ENCODE measurements at places on chromosomes 5 and 9. TPM values are rescaled to one million over a fixed set of nuclear protein-coding genes. Genes with fewer than 3 reads are reported as not detected.

GRCh38 chr5:42994246-42994554 is 45.9 kb downstream of the ANXA2R start:
- no peak for DNase-seq

GRCh38 chr9:15873573-15874177 is 320.8 kb downstream of the CCDC171 start:
- DNase-seq: no peak

DNA sequence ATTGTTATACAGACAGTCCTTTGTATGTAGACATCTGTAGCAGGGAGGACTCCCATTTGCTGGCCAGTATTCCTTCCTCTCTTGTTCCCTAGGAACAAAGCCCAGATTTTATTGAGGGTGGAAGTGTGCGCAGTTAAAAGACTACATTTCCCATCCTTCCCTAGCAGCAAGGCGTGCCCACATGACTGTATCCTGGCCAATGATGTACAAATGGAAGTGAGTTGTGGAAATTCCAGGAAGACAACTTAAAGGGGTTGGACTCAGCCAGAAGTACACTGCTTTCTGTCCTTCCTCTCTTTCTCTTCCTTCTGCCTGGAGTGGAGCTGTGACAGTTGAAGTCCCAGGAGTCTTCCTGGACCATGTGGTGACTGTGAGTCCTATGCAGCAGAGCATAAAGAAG is 89.0 kb downstream of the HRH2 start:
- DNase-seq: no peak

SOX30 gene
- total RNA-seq: not detected

GRCh38 chr9:129439242-129439641 is 181.7 kb downstream of the C9orf50 start:
- no peak for DNase-seq

Measured in ascending aorta (tissue), 2 donors.